ENCODE measurements at places on chromosomes 2 and 18.

DNA sequence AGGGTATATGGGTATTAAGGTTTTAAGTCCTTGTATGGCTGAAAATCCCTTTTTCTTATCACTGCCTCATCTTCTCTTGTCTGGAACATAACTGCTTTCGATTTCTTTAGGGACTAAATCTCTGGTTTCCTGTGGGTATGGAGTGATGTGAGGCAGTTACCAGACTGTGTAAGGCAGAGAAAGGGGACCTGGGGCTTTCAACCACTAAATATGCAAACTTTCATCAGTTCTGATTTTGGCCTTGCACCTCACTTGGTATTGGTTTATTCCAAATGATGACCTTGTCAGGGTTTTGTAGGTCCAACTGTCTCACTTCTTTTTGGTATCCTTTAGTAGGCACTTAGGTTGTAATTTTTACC is 9.3 kb downstream of the MAP4K4 start:
- DNase-seq = no peak

GRCh38 chr2:236667526-236667925 is 97.9 kb downstream of the ACKR3 start:
- no peak for DNase-seq

GRCh38 chr2:27572439-27572838 is 10.4 kb upstream of the ZNF512 start:
- no peak for DNase-seq

- DNase-seq = no peak
These were observed 190.5 kb upstream of the SKOR2 start for GRCh38 chr18:47441914-47442313.

DNA sequence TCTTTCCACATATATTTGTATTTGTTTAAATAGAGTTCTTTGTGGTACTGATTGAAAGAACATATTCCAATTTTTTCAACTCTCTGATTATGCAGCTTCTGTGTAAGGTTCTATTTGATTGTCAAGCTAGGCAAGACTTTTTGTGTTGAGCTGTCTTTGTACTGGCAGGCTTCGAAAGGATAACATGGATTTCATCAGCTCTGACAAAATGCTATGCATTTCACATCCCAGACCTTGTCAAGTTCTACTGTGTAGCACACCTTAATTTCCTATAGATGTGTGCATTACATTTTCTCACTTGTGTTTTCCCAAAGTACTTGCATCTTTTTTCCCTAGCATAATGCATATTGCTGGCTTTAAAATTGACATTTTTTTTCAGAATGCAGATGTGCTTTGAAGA is 555.0 kb upstream of the GYPC start:
- DNase-seq = no peak

DNA sequence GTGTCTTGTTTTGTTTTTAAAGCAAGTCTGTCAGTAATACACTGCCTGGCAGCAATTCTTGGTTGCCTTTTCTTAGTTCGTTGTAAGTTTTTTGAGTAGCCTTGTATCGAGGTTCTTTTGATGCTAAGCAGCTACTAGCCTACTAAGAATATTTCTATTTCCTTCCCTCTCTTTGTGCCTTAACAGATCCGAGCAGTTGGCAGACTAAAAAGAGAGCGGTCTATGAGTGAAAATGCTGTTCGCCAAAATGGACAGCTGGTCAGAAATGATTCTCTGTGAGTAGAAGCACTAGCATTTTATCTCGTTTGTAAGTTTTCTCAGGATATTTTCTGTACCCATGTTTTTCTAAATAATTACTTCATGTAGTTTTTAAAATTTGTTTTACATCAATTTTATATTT is 15.1 kb downstream of the MFF start:
- DNase-seq = no peak

DNA sequence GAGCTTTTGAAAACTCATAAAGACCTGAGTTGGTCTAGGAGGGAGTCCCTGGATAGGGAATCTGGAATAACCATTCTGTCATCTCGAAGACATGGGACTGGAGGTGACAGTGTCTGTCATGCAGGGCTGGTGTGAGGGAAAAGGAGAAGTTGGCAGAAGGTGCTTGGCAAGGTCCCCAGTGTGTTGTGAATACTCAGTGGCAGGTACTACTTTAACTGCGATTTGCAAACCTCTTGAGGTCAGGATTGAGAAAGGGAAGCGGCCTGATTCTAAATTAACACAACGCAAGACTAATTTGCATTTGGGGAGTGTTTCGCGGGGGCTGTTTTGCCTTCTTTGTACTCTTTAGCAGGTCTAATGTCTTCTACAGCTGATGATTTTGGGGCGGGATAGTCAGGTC is 77.0 kb upstream of the TMEM200C start:
- no peak for DNase-seq
